Brain pericyte (primary cell): ENCODE measurements at places on chromosomes 3 and 15.

DNA sequence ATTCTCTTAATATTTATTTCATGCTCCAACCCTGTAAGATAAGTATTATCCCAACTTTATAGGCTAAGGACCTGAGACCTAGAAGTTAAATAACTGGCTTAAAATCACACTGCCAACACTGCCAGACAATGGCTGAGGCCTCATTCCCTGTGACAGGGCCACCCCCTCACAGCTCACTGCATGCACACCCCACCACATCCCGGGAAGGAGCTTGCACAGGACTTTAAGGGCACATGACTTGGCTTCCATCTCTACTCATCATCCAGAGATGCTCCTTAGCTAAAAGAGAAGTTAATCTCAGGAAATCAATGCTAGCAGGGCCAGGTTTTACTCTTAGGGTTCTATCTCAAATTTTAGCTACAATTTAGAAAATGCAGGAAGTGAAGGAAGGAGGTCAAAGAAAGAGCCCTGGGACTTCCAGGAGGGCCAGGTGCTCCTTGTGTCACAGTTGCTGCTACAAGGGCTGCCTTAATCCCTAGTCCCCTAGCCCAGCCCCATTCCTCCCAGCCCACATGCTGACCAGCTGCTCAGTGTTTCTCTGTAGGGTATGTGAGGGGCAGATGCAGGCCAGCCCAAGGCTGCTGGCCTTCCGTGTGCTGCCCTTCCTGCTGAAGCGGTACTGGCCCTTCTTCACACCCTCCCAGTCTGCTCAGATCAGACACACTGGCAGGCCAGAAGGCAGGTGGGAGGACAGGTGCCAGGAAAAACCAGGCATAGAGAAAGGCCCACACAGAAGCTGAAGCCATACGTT lies 53.5 kb downstream of the WWTR1 start:
- DNase-seq: no peak

DNA sequence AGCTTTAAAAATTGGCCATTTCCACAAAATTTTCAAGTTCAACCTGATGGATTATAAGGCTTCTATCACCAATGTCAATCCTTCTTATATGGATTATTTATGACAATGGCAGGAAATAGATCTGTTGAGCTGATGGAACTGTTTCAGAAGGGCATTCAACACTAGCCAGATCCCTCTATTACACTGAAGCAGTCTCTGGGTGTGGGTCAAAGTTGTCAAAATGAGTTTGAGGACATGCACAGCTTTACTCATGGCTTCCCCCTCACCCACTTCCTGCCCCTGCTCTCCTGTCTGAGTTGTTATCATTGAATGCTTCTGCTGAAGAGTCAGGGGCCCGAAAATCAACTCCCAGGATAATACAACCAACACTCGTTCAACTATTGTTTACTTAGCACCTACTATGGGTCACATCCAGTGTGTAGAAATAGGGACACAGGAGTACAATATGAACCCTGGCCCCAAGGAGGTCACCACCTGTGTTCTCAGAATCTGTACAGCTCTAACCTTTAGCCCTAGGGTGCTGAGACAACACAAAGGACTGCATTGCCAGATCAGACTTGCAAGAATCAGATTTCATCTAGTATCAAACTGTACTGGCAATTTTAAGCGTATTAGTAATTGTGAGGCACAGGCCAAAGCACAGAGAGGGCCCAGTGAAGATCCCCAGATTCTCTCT lies 41.7 kb upstream of the FAM3D start:
- no peak for DNase-seq

DNA sequence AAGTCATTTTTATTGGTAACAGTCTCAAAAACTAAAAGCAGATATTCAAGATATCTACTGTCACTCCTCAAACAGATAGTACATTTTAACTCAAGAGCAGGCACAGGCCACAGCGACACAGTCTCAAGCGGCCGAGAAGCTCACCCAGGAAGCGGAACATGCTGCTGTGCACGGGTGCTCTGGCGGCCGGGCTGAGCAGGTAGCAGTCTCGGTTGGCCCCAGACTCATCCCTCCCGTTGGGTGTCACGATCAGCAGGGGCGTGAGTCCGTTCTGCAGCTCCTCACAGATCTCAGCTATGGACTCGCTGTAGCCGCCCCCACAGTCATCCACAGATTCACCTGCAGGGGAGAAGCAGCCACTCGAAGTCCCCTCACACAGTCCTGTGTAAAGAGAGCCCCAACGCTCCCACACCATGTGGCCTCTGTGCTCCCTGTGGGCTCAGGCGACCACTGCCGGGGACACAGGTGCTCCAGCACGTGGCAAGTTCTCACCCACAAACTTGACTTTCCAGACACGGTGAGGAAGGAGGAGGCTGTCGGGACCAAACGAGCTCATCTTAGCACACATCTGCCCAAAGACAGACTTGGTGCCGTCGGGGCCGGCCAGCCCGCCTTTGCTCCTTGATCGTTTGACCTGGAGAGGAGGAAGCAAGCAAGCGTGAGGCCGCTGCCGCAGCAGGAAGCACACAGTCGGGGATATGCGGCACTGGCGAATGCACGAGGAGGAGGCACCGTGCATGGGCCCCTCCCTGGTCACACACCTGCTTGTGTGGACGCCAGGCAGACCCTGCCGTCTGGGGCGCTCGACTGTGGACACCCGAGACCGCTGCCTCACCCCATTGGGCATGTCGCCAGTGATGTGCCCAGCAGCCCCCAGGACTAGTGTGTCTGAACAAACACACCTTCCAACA lies 17.7 kb upstream of the OCA2 start:
- DNase-seq: no peak

DNA sequence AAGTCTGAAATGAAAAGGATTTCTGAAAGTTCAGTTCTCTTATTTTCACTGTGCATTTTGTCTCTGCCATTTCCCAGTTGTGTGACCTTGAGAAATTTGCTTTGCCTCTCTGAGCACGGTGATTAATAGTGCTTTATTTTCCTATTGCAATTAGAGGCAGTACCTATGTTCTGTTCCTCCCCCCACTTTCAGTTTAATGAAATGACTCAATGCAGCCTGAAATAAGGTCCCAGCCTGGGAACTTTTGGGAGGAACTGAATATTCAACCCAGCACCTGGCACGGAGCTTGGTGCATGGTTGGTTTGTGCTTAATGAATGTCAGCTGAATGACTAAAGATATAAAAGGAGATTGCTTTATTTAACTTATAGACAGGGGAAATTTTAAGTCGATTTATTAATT lies 352.6 kb downstream of the PDCD6IP start:
- DNase-seq: no peak

GRCh38 chr3:58154626-58155449 lies 55.9 kb downstream of the DNASE1L3 start:
- no peak for DNase-seq

DNA sequence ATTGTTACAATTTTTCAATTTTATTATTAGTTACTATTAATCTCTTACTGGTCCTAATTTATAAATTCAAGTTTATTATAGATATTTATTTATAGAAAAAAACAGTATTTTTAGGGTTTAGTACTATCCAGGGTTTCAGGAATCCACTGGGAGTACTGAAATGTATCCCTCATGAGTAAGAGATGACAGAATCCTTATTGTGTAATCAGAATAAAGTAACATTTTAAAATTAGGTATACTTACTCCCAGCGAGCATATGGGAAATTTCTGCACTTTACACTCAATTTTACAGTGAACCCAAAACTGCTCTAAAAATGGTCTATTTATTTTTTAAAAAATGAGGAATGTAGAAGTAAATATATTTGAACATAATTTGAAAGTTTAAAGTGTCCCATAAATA lies 202.7 kb downstream of the CGGBP1 start:
- no peak for DNase-seq

DNA sequence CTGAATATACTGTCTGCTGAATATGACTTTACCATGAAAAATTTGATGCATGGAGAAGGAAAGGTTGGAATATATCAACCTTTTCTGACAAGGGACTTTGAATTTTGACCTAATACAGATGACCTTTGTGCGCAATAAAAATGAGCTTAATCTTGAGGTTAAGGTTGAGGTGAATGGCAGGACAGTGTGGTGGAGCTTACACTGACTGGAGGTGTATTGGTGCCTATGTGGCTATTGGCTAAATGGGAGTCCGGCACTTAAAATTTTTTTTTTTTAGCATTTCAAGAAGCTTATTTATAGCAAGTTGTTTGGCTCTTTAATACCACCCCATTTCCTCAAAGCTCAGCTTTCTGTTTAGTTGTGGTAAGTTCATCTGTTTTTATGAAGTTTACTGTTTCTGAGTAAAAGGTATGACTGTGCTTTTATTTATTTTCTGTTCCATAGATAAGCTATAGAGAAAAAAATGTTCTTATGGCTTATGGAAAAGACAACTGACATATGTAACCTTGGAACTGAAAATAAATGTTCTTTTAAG lies 15.2 kb downstream of the CDIN1 start:
- no peak for DNase-seq
